CD4-positive, CD25-positive, alpha-beta regulatory T cell (primary cell): ENCODE measurements at places on chromosomes 12 and 14.

- DNase-seq = no peak
- H3K27me3 ChIP-seq = no peaks in the 10 kb centered on the region
- no peaks in the 10 kb centered on the region for H3K4me1 ChIP-seq
- no peaks in the 10 kb centered on the region for H3K36me3 ChIP-seq
- H3K4me3 ChIP-seq = no peak overlapping the region
Observed at GRCh38 chr12:124174451-124175348, 120.2 kb upstream of the RFLNA start.

DNA sequence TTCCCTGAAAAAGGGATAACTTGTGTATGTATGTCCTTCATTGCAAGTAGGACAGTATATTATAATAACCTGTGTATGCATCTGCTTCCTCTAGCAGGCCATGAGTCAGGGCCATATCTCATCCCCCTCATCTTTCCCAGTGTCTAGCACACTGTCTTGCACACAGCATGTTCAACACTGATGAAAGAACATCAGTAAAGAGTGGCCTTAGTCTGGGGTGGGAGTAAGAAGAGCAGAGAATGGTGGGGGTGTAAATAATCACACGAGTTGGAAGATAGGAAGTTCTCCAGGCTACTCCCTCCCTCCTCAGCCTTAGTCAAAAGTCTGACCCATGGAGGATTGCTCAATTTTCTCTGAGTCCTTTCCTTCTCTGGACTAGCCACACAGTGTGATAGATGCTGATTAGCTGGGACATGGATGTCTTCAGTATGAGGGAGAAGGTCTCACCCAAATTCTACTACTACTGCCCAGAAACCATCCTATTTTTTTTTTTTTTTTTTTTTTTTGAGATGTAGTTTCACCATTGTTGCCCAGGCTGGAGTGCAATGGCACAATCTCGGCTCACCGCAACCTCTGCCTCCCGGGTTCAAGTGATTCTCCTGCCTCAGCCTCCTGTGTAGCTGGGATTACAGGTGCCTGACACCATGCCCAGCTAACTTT, 14.6 kb upstream of the SP1 start:
- H3K27ac ChIP-seq = no peak overlapping the region
- no peak for DNase-seq

DNA sequence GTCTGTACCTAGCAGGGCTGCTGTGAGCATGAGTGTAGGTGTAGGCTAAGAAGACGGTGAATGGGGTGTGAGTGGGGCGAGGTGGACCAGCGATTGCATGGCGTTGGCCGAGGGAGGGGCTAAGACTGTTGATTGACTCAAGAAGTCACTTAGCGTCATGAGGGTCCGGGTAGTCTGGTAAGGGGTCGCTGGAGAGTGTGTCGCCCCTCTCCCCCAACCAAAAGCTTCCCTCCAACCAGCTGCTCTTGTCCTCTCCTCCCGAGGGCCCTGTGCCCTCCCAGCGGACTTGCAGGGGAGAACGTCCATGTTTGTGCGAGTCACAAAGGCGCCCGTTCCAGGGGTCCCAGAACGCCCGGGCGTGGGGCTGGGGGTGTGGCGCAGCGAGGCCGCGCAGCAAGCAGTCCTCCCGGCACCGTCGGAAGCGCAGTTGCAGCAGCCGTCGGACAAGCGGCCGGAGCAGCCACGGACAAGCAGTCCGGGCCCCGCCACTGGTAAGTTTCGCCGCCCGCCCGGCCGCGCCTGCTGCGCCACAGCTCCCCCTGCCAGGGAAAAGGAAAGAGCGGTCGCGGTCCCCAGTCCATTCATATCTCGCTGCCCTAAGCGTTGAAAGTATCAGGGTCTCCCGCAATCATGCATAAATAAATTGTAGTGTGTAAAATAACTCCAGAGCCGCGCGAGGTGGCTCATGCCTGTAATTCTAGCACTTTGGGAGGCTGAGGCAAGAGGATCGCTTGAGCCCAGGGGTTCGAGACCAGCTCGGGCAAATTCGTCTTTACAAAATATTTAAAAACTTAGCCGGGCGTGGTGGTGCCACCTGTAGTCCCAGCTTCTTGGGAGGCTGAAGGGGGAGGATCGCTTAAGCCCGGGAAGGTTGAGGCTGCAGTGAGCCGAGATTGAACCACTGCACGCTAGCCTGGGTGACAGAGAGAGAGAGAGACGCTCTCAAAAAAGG, at the start of gene CCDC63:
TSS of gene CCDC63 (plus strand) at position 373 of the 952 bp plus-strand sequence. CDS start 5,968 bp downstream, outside the sequence.
- peaks cover 26% of the 10 kb centered on the region for H3K27me3 ChIP-seq
- H3K36me3 ChIP-seq = no peaks in the 10 kb centered on the region
- H3K4me3 ChIP-seq = peak within 1 kb of the TSS; percentile 32
- no peak for DNase-seq
- no peak within 1 kb of the TSS for H3K27ac ChIP-seq

- H3K4me3 ChIP-seq = no peak overlapping the region
- H3K4me1 ChIP-seq = no peaks in the 10 kb centered on the region
- no peaks in the 10 kb centered on the region for H3K36me3 ChIP-seq
- DNase-seq = peak; percentile 12
- peaks cover 4% of the 10 kb centered on the region for H3K27me3 ChIP-seq
Observed at GRCh38 chr12:90953956-90954421, 987 bp downstream of the CCER1 start.

DNA sequence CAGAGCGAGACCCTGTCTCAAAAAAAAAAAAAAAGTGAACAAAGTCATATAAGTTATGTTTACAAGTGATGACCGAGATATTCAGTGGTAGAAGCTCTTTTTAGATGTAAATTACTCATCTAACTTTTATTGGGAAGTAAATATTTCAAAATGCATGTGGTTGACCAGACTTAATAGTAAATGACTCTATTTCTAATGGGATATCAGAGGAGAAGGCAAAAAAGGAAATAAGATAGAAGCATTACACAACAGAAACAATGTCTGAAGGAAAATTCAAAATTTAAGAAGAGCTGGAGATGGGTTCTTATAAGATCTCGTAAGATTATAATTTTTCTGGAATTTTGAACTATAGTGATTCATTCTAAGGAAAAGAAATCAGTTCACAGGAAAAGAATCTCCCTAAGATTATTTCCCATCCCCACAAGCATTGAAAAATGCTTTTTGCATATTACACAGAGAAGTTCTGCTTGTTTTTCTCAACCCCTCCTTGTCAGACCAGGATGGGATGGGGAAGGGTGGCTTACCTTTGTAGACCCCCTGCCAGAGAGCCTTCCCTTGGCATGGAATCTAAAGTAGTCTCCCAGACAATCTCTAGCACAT, 63.1 kb upstream of the STK38L start:
- no peak overlapping the region for H3K27ac ChIP-seq
- no peak overlapping the region for H3K4me3 ChIP-seq
- H3K36me3 ChIP-seq = no peaks in the 10 kb centered on the region

DNA sequence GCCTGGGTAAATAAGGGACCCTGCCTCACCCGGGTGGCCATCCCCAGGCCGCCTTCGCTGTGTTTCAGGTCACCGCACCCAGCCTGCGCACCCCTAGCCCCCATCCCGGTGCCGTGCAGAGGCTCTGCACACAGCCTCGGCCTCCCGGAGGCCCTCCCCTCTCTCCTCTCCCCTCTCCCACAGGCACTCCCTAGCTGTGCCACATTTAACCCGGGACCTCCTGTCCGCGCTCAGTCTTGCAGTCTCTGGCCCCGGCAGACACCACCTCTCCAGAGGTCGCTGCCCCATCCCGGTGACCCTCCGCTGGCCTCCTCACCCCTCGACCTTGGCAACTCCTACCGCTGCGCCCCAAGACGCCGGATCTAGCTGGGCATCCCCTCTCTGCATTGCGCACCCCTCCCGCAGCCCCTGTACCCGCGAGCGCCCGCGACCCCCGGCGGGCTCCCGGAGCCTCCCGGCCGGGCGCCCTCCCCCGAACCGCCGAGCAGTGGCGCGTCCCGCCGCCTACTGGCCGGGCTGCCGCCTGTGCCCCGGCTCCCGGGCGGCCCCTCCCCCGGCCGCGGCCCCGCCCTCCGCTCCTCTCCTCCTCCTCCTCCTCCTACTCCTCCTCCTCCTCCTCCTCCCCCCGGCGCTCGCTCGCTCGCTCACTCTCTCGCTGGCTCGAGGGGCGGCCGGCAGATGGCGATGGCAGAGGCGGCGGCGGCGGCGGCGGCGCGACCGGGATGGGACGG, 120.7 kb downstream of the AACS start:
- H3K4me1 ChIP-seq = no peaks in the 10 kb centered on the region
- no peak within 1 kb of the TSS for H3K4me3 ChIP-seq
- H3K27me3 ChIP-seq = peaks cover 27% of the 10 kb centered on the region
- no peaks in the 10 kb centered on the region for H3K36me3 ChIP-seq
- no peak for DNase-seq

- no peaks in the 10 kb centered on the region for H3K36me3 ChIP-seq
- H3K27ac ChIP-seq = no peak overlapping the region
- no peak overlapping the region for H3K4me3 ChIP-seq
- no peak for DNase-seq
- no peaks in the 10 kb centered on the region for H3K4me1 ChIP-seq
Observed at GRCh38 chr12:95960241-95960640, 17.1 kb downstream of the AMDHD1 start.

DNA sequence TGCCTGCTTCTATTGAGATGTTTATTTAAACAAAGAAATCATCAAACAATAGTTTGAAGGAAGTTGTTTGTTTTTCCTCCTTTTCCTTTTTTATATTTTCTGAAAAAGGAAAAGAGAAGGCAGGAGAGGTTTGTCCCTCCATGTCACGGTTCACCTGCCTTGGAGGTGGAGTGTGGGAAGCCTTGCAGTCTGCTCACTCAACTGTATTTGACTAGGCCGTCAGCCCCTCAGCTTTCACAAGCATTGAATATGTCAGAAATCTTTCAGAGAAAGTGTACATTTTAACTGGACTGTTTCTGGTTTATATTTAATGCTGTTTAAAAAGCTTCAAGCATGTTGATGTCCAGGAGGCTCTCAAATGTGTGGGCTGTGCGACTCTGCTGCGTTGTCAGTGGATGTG, 370.4 kb downstream of the NPAS3 start:
- no peaks in the 10 kb centered on the region for H3K27me3 ChIP-seq
- H3K4me1 ChIP-seq = no peaks in the 10 kb centered on the region
- H3K36me3 ChIP-seq = no peaks in the 10 kb centered on the region
- DNase-seq = no peak
- H3K27ac ChIP-seq = no peak overlapping the region

- H3K4me1 ChIP-seq = peaks cover 21% of the 10 kb centered on the region
- no peak overlapping the region for H3K27ac ChIP-seq
- H3K27me3 ChIP-seq = no peaks in the 10 kb centered on the region
Observed at GRCh38 chr12:45974171-45974719, 16.1 kb downstream of the SCAF11 start.

DNA sequence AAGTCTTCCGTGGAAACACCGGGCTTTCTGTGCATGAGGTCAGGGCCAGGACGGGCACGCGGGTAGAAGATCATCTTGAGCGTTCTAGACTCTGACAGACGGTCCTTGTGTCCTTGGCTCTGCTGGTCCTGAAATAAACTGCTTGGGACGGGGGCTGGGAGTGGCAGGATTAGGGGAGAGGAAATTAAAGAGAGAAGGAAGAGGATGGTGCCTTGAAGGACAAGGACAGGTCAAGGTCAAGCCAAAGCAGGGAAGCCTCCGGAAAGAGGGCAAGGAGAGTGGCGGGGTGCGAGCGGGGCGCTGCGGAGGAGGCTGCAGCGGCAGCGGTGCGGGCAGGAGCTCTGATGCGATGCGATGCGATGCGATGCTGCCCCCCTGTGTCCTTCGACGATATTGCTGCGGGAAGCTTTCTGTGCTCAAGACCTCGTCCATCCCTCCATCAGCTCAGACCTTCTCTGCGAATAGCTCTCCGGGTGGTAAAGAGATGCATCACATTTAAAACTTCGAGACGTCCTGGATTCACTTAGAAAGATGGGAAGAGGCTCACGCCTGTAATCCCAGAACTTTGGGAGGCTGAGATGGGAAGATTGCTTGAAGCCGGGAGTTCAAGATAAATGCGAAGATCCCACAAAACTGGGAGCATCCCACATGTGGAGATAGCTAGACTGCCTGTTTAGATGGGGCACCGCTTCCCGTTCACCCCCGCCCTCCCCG, 110.1 kb upstream of the TMEM132D start:
- no peaks in the 10 kb centered on the region for H3K36me3 ChIP-seq
- no peaks in the 10 kb centered on the region for H3K27me3 ChIP-seq
- H3K4me3 ChIP-seq = no peak overlapping the region

DNA sequence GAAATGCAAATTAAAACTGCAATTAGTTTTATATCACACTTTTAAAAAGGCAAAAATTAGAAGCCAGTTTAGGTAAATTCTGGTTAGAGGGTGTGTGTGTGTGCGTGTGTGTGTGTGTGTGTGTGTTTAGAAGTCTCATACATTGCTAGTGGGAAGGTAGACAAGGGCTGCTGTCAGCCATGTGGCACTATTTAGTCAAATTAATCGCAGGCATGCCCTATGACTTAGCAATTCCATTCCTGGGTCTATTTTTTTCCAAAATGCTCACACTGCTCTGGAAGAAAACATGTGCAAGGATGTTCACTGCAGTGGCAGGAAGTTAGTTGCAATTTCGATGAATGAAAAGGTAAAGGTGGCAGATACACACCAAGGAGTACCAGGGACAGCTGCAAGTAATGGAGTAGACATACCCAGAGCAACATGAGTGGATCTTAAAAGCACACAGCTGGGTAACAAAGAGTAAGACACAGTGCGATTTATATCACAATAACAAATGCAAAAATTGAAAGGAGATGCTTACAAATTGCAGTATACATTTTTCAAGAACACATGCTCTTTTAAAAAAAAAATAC, 11.6 kb downstream of the CAPZA3 start:
- H3K36me3 ChIP-seq = no peaks in the 10 kb centered on the region
- no peaks in the 10 kb centered on the region for H3K27me3 ChIP-seq
- H3K4me3 ChIP-seq = no peak overlapping the region

- H3K27me3 ChIP-seq = peaks cover 5% of the 10 kb centered on the region
- H3K4me1 ChIP-seq = no peaks in the 10 kb centered on the region
- H3K36me3 ChIP-seq = no peaks in the 10 kb centered on the region
- H3K27ac ChIP-seq = no peak overlapping the region
Observed at GRCh38 chr12:94671917-94672316, 21.6 kb upstream of the TMCC3 start.

GRCh38 chr14:77187649-77188012, 6.0 kb downstream of the TMEM63C start:
- H3K27ac ChIP-seq = no peak overlapping the region
- DNase-seq = no peak
- peaks cover 5% of the 10 kb centered on the region for H3K27me3 ChIP-seq
- no peaks in the 10 kb centered on the region for H3K4me1 ChIP-seq

- no peak overlapping the region for H3K27ac ChIP-seq
- DNase-seq = no peak
- no peak overlapping the region for H3K4me3 ChIP-seq
- peaks cover 43% of the 10 kb centered on the region for H3K27me3 ChIP-seq
- H3K36me3 ChIP-seq = no peaks in the 10 kb centered on the region
- H3K4me1 ChIP-seq = peaks cover 20% of the 10 kb centered on the region
Observed at GRCh38 chr12:54195737-54196347, 7.1 kb upstream of the SMUG1 start.

DNA sequence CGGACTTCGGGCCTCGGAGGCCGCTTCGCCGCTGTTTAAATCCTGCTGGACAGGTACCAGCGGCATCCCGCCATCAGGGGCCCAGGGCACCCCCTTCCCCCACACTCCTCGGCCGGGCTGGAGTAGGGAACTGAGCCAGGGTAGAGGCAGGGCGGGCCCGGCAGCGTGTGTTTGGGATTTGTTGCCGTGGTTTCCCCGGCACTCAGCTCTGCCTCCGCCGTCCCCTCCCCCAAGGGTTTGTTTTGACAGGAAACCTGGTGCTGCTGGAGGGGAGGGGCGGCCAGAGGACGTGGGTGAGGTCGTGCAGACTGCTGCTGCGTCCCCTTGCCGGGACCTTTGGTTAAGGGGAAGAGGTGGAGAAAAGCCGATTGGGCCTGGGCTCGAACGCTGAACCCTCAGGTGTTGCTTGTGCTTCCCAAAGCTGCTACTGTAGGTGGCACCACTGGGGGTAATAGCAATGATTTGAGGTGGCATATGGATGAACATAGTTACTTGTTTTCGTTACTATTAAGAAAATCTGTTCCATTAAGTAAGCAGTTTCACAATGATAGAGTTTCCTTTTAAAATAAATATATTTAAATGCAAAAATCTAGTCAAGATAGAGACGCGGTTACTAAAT, 778 bp downstream of the TCP11L2 start:
- H3K36me3 ChIP-seq = peaks cover 9% of the 10 kb centered on the region
- peaks cover 52% of the 10 kb centered on the region for H3K4me1 ChIP-seq
- H3K4me3 ChIP-seq = peak overlapping the region; percentile 94
- DNase-seq = peak; percentile 87
- H3K27me3 ChIP-seq = no peaks in the 10 kb centered on the region
